ENCODE measurements at places on chromosomes 13 and 19.

- DNase-seq: no peak
These were observed 16.8 kb upstream of the TM9SF2 start for GRCh38 chr13:99484473-99484872.

GRCh38 chr19:46015687-46016425 is 7.0 kb downstream of the PGLYRP1 start:
- peak; percentile 17 for DNase-seq

DNA sequence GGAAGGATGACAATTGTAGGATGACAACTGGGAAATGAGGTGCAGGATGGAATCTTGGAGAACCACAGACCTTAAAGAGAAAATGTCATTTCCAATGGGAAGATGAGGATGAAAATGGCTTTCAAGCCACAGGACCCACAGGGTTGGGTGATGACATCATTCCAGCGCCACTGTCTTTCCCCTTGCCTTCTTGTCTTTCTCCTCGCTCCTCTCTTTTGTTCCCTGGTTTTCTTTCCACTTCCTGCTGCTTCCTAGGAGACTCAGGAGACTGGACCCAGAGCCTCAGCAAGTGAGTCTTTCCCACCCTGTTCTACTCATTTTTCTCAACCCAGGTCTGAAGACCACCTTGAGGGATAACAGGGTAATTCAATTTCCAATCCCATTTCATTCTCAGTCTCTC is 548.8 kb downstream of the FGF9 start:
- no peak for DNase-seq

- no peak for DNase-seq
These were observed 89.2 kb downstream of the MZT1 start for GRCh38 chr13:72638059-72638815.

DNA sequence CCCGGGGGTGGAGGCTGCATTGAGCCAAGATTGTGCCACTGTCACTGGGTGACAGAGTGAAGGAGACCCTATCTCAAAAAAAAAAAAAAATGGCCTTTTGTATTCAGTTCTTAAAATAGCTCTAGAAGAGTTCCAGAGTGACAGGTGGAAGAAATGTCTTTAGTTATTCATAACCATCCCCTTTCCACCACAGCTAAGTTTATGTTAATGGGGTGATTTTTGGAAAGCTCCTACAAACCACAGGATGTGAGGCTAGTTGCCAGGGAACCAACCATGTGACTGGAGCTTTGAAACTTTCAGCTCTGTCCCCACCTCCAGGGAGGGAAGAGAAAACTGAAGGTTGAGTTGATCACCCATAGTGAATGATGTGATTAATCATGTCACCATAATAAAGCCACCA is 6.9 kb downstream of the ZNF490 start:
- no peak for DNase-seq

DNA sequence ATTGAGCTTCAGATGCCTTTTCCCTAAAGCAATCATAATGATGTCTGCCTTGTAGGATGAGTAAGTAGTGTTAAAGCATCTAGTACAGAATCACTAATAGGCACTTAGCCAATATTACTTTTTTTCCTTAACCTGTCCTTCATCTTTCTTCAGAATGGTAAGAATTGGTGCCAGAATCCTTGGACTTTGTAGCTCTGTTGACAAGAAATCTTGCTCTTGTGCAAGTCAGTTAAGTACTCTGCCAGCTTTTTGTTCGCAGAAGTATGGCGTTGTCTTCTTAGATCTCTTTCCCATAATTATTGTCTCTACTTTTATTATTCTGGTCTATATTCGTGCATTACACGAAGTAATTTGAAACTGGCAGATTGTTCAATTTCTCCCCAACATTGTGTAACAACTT is 554.5 kb downstream of the PCDH9 start:
- no peak for DNase-seq

GRCh38 chr13:31175847-31176532 is 14.3 kb upstream of the HSPH1 start:
- no peak for DNase-seq

GRCh38 chr19:1161716-1162115 is 12.4 kb downstream of the SBNO2 start:
- DNase-seq: no peak

DNA sequence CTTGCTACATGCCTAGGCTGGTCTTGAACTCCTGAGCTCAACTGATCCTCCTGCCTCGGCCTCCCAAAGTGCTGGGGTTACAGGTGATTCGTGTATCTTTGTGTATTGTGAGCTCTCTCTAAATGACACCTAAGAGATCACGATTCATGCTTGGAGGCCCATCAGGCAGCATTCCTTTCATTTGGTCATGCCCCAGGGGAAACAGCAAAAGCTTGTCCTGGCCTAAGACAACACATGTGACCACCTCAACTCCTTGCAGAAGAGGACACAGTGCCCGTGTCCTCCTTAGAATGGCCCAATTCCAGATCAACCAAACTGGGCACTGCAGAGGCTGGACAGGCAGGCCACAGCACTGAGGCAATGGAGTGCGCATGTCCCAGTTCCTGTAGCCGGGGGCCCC is 32.5 kb downstream of the ZC3H4 start:
- DNase-seq: no peak
